ENCODE measurements at places on chromosomes 7 and 10.

- H3K36me3 ChIP-seq: no peaks in the 10 kb centered on the region
- no peaks in the 10 kb centered on the region for H3K27me3 ChIP-seq
- DNase-seq: no peak
- H3K27ac ChIP-seq: peak overlapping the region; percentile 71
- no peaks in the 10 kb centered on the region for H3K4me1 ChIP-seq
- no peak overlapping the region for H3K4me3 ChIP-seq
Measured at GRCh38 chr10:20744821-20745220, 152.3 kb downstream of the NEBL start.

DNA sequence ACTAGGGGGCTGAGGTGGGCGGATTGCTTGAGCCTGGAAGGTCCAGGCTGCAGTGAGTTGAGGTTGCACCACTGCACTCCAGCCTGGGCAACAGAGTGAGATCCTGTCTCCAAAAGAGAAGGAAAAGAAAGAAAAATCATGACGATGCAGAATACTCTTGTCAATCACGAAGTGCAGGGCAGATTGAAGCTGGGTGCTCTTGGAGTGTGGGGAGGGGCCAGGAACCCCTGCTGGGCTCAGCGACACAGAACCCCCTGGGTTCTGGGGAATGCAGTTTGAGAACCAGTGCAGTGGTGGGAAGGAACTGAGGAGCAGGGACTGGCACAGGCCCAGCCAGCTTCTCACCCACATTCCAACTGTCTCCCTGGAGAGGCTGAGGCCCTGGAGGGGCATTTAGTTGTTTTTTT lies 10.8 kb upstream of the INTS1 start:
- H3K4me3 ChIP-seq: no peak overlapping the region
- no peaks in the 10 kb centered on the region for H3K36me3 ChIP-seq
- no peak for DNase-seq
- H3K27me3 ChIP-seq: no peaks in the 10 kb centered on the region

DNA sequence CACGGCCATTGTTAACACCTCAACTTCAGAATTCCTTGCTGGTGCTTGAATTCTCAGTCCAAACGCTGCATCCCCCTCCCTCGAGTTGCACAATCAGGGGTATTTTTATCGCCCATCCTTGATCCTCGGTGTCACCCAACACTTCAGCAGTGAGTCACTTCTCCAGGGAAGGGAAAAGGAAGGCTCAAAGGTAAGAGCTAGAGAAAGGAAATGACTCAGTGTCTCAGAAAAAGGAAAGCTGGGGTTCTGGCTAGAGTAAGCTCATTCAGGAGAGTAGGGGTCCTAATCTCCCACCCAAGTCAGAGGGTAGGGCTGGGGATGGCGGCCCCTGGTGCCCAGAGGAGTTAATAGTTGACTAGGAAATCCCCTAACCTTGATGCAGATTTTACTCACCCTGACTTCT lies 39.8 kb upstream of the TRIM8 start:
- DNase-seq: no peak
- H3K27ac ChIP-seq: peak overlapping the region; percentile 84
- peaks cover 13% of the 10 kb centered on the region for H3K4me1 ChIP-seq
- no peaks in the 10 kb centered on the region for H3K27me3 ChIP-seq
- H3K4me3 ChIP-seq: no peak overlapping the region

DNA sequence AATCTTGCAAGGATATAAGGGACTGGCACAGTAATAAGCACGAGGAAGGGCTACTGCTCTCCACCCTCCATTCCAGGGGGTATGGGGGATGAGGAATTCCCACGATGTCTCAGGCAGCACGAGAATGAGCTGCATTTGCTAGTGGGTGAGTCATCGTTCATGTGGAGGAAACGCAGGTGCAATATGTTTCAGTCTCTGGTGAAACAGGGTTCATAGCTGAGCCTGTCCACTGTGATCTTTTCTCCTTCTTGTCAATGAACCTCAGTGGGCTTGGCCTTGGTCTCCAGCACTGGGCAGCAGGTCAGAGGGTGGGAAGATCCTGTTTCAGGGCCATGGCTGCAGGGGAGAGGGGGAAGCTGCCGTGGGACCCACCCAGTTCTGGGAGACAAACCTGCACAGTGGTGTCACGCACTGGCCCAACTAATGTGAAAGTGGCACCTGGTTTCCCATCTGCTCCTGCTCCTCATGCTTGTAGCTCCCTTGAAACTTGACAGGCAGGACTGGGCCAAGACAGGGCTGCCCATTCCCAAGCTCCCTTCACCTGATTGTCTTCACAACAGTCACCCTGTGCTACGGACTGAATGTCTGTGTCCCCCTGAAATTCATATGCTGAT lies 181.9 kb downstream of the USP6NL start:
- no peaks in the 10 kb centered on the region for H3K27me3 ChIP-seq
- no peak for DNase-seq
- H3K4me1 ChIP-seq: no peaks in the 10 kb centered on the region
- H3K27ac ChIP-seq: no peak overlapping the region
- no peaks in the 10 kb centered on the region for H3K36me3 ChIP-seq

- no peak for DNase-seq
- H3K4me3 ChIP-seq: no peak overlapping the region
- no peaks in the 10 kb centered on the region for H3K36me3 ChIP-seq
Measured at GRCh38 chr10:57874810-57875209, 392.9 kb downstream of the IPMK start.

DNA sequence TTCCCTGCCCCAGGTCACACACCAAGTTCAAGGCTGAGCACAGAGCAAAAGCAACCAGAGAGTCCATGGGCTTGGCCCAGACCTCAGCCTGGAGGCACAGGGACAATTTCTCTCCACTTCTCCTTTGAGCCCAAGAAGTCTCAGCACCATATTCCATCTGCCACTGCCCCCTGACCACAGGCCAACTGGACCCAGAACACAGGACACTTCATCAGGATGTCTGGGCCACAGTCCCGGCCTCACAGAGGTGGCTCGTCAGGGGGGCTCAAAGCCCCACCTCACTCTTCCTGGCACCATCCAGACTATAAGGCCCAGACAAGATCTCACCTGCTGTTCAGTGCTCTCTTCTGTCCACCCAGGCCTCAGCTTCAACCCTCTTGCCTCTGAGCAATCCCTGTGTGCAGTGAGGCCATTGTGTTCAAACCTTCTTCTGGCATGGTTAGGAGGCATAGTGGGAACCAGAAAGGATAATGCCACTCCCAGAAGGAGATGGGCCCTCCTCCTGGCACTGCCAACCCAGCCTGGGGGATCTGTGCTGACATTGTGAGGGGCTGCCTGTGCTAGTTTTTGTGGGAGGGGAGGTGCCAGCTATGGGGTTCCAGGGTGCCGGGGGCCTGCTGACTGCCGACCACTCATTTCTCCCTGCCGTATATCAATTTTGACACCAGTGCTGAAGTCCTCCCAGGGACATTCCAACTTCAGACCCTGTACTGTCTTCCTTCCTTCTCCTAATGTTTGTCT lies 49.7 kb upstream of the ANTXRL start:
- no peak overlapping the region for H3K4me3 ChIP-seq
- no peaks in the 10 kb centered on the region for H3K36me3 ChIP-seq
- no peak overlapping the region for H3K27ac ChIP-seq
- DNase-seq: no peak
- H3K27me3 ChIP-seq: no peaks in the 10 kb centered on the region

- no peaks in the 10 kb centered on the region for H3K36me3 ChIP-seq
- DNase-seq: no peak
- H3K27me3 ChIP-seq: no peaks in the 10 kb centered on the region
- no peak overlapping the region for H3K27ac ChIP-seq
Measured at GRCh38 chr7:25989140-25989705, 162.8 kb upstream of the NFE2L3 start.

GRCh38 chr10:133608855-133609254 lies 17.7 kb downstream of the FRG2B start:
- no peaks in the 10 kb centered on the region for H3K27me3 ChIP-seq
- no peaks in the 10 kb centered on the region for H3K4me1 ChIP-seq
- no peaks in the 10 kb centered on the region for H3K36me3 ChIP-seq
- no peak for DNase-seq

DNA sequence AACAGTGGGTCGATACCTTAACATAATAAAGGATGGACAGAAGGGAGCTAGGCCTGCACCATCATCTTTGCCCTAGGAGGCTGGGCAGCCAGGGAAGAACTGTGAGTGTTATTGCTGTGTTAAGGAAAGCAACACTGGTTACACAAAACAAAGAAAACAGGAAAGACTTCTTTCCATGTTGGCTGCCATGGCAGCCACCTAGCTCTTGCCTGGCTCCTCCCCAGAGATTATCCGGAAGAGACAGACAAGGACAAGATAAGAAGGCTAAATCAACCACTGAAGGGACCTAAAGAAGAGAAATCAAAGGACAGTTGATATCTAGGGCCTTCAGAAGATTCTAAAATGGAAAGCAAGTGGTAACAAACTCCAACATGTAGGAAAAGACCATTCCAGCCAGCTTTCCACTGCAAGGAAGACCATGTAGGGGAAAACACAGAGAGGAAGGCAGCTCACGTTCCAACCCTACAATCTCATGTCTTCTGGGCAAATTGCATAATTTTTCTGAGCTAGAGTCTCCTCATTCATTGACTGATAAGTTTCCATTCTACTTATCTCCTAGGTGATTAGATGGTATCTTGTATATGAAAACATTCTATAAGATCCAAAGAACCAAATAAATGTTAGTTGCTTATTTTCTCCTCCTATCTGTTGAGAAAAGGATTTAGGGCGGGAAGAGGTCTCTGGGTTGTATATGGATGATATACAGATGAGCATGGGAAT lies 51.2 kb downstream of the SP8 start:
- no peak overlapping the region for H3K27ac ChIP-seq
- H3K4me1 ChIP-seq: no peaks in the 10 kb centered on the region
- DNase-seq: no peak
- no peaks in the 10 kb centered on the region for H3K27me3 ChIP-seq
- no peaks in the 10 kb centered on the region for H3K36me3 ChIP-seq
- no peak overlapping the region for H3K4me3 ChIP-seq

DNA sequence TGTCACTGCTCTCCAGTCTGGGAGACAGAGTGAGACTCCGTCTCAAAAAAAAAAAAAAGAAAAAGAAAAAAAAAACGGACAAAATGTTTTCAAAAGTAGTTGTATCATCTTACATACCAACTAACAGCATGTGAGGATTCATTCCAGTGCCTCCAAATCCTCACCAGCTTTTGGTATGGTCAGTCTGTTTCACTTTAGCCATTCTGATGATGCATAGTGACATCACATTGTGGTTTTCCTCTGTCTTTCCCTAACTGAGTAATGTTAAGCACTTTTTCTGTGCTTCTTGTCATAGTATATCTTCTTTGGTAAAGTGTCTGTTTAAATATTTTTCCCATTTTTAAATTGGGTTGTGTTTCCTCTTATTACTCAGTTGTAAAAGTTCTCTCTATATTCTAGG lies 251.4 kb upstream of the CTBP2 start:
- no peaks in the 10 kb centered on the region for H3K27me3 ChIP-seq
- no peaks in the 10 kb centered on the region for H3K4me1 ChIP-seq
- no peak overlapping the region for H3K27ac ChIP-seq
- no peak overlapping the region for H3K4me3 ChIP-seq
- H3K36me3 ChIP-seq: no peaks in the 10 kb centered on the region

GRCh38 chr7:357531-358209 lies 67.7 kb downstream of the FOXL3 start:
- H3K27ac ChIP-seq: no peak overlapping the region
- no peak overlapping the region for H3K4me3 ChIP-seq
- no peaks in the 10 kb centered on the region for H3K36me3 ChIP-seq
- peaks cover 14% of the 10 kb centered on the region for H3K27me3 ChIP-seq
- no peak for DNase-seq

GRCh38 chr7:148773334-148773733 lies 74.6 kb downstream of the CUL1 start:
- H3K27ac ChIP-seq: no peak overlapping the region
- DNase-seq: no peak
- H3K4me1 ChIP-seq: no peaks in the 10 kb centered on the region
- H3K27me3 ChIP-seq: no peaks in the 10 kb centered on the region
- no peak overlapping the region for H3K4me3 ChIP-seq

DNA sequence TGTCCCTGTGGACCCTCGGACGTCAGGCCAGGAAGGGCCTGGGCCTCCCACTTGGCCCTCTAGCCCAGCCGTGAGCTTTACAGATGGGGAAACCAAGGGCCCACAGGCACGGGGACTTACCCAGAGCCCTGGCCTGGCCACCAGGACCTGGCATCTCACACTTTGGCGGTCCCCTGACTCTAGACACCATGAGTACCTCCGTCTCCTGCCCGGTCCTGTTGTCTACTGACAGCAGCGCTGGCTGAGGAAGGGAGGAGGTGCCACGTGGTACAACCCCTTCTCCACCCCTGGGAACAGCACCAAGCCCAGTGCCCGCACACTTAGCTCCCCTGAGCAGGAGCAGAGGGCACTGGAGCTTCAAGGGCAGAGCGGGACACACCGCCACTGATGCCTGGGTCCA lies 26.1 kb downstream of the ADGRA1 start:
- H3K36me3 ChIP-seq: no peaks in the 10 kb centered on the region
- H3K27me3 ChIP-seq: no peaks in the 10 kb centered on the region
- DNase-seq: no peak

DNA sequence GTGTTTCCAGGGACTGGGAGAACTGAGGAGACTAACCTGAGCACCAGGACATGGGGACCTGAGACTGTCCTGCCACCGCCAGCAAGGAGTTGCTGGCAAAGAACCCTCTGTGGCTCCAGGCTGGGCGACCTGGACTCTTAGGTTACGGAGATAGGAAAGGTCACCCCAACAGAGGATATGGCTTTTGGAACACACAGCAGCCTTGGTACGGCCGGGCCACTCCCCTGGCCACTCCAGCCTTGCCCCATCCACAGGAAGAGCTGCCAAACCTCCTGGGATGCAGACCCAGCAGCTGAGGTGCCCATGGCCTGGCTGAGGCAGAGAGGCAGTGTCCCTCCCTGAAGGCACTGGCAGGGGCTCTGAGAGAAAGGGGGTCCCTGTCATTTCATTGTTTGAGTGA lies 137.8 kb downstream of the OAT start:
- H3K27me3 ChIP-seq: no peaks in the 10 kb centered on the region
- no peak for DNase-seq
- H3K27ac ChIP-seq: no peak overlapping the region
- peaks cover 4% of the 10 kb centered on the region for H3K4me1 ChIP-seq

GRCh38 chr10:75435291-75435690 lies 3.9 kb downstream of the LRMDA start:
- H3K4me3 ChIP-seq: no peak overlapping the region
- peaks cover 12% of the 10 kb centered on the region for H3K4me1 ChIP-seq
- no peaks in the 10 kb centered on the region for H3K27me3 ChIP-seq
- DNase-seq: no peak

DNA sequence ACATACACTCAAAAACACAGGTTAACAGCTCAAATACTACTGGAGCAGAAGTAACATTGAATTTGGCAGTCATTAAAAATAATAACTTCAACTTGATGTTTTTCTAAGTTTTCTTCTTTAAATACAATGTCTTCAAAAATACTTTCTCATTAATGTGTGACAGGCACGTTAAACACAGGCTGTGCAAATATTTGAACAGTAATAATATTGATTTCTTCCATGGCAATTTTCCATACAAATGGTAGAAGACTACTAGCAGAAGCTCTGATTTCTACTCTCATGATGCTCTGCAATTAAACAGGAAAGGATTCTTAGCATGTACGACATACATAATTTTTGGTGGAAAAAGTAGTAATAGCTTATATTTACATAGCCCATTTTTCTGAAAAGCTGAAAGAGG lies 47.4 kb downstream of the NRP1 start:
- no peaks in the 10 kb centered on the region for H3K27me3 ChIP-seq
- DNase-seq: no peak
- H3K27ac ChIP-seq: peak overlapping the region; percentile 73
- H3K36me3 ChIP-seq: no peaks in the 10 kb centered on the region
- no peak overlapping the region for H3K4me3 ChIP-seq

GRCh38 chr7:128894101-128894440 lies 16.4 kb downstream of the KCP start:
- no peak overlapping the region for H3K4me3 ChIP-seq
- no peaks in the 10 kb centered on the region for H3K27me3 ChIP-seq
- H3K36me3 ChIP-seq: no peaks in the 10 kb centered on the region
- H3K4me1 ChIP-seq: no peaks in the 10 kb centered on the region
